ENCODE measurements at places on chromosomes 1 and 21.

DNA sequence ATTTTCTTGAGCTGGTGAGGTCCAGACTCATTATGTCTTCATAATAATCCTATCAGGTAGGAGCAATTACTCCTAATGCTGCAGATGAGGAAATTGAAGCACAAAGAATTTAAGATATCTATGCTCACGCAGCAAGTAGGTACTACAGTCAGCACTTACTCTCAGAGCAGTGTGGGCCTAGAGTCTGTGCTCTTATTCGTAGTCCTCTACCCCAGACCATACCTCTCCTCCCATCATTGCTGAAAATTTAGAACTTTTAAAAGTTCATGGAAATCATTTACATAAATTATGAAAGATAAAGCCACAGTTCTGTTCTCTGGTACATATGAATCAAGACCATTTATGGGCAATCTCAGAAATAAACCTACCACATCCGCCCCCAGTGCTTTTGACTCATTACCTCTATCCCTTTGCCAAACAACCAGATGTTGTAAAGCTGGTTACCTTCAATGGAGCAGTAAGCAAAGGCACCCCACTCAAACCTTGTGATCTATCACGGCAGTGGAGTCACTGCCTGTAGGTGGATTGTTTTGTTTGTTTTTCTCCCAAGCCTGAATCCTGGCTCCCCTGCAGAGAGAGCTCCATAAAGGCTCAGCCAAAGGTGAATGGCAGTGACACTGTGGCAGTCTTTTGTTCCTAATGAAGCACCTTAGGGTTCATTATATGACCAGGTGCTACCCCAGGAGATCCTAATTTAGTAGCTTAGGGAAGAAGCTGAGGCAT, 20.9 kb upstream of the MAN1A2 start:
- no peak for DNase-seq

GRCh38 chr1:62361431-62361830, 42.2 kb upstream of the KANK4 start:
- DNase-seq = no peak

- peak; percentile 1 for DNase-seq
Measured at GRCh38 chr1:230283678-230284077, 142.5 kb downstream of the PGBD5 start.

- DNase-seq = peak; percentile 60
Measured at GRCh38 chr1:156797212-156797871, 19.3 kb downstream of the SH2D2A start.

GRCh38 chr1:226135709-226136108, 50.8 kb downstream of the ACBD3 start:
- DNase-seq = no peak

GRCh38 chr21:42781971-42782722, 97.2 kb downstream of the WDR4 start:
- no peak for DNase-seq

- DNase-seq = no peak
Measured at GRCh38 chr1:20410503-20410902, 75.5 kb downstream of the CAMK2N1 start.

DNA sequence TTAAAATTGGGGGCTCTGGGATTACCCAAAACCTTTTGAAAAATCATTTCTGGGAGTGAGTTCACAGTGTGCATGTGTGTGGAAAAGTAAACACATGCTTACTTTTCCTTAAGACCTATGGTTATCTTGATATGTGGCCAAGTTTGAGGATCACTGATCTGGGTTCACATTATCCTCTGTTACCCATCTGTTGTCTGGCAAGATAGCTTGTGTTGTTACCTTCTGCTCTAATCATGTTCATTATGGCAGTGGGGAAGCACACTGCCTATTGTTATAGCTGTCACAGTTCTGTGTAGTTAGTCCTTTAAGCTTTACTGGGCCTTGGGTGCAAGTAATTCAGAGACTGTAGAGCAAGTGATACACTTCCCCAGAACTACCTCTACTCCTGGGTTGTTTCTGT, 5.0 kb downstream of the CTBS start:
- DNase-seq = no peak

GRCh38 chr1:88421997-88422396, 262.1 kb upstream of the PKN2 start:
- no peak for DNase-seq

DNA sequence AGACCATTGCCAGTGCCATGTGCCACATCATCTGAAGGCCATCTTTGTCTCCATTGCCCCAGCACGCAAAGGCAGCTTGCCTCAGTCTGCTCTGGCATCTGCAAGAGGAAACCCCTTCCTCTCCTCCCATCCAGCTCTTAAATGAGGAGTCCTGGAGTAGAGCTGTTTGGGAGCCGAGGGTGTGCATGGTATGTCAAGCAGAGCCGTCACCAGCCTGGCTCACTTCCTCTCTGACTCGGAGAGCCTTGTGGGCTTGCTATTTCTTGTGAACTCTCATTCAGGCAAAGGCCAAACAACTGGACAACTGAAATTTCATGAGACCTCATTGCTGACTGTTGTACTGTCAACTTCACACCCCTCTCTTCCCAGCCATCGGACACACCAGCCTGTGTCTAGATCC, 143.9 kb downstream of the SIPA1L2 start:
- no peak for DNase-seq

GRCh38 chr1:112636597-112637253, 17.1 kb downstream of the CAPZA1 start:
- DNase-seq = no peak

DNA sequence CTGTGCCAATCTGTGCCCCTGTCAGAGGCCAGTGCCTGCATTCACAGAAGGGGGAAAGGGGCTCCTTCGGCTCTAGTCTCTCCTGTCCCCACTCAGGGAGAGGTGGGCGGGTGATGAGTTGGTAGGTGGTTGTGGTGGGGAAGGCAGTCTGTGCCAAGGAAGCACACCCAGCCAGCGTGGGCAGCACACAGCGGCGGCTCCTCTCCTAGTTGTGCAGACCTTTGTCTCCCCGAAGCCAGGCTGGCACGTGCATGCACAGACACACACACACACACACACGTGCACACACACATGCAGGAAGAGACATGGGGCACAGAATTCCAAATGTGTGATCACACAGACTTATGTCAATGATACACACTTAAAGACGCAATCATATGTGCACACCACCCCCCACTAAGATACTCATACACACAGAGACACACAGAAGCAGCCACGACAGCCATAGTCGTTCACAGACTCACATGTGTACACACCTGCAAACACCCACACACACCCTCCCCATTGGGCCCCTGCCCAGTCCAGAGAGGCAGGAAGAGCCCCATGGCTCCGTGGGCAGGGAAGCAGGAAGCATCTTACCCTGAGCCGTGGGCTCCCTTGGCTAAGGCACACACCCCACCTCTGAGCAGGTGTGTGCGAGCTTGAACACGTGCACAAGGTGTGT, 16.4 kb downstream of the RIMS3 start:
- no peak for DNase-seq

- no peak for DNase-seq
Measured at GRCh38 chr1:54601730-54602129, 21.6 kb downstream of the FAM151A start.

DNA sequence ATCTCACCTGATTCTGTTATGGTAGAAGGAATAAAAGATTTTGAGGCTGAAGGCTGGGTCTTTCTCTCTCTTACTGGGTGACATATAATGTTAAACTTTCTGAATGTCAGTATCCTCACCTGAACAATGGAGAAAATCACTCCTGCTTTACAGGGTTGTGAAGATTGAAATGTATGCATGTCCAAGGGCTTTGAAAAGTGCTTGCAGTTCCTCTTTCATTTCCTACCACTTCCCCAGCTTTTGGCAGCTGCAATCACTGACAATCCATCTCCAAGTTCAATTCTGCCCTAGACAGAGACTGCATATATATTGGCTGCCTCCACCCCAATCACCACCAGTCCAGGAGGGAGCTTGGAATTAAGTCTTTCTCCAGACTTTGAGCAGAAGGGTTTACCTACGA, 39.8 kb downstream of the FAM78B start:
- no peak for DNase-seq

- DNase-seq = no peak
Measured at GRCh38 chr1:104780470-104781078, 1030.9 kb downstream of the AMY1C start.

- no peak for DNase-seq
Measured at GRCh38 chr1:53643041-53643880, 95.7 kb downstream of the GLIS1 start.

DNA sequence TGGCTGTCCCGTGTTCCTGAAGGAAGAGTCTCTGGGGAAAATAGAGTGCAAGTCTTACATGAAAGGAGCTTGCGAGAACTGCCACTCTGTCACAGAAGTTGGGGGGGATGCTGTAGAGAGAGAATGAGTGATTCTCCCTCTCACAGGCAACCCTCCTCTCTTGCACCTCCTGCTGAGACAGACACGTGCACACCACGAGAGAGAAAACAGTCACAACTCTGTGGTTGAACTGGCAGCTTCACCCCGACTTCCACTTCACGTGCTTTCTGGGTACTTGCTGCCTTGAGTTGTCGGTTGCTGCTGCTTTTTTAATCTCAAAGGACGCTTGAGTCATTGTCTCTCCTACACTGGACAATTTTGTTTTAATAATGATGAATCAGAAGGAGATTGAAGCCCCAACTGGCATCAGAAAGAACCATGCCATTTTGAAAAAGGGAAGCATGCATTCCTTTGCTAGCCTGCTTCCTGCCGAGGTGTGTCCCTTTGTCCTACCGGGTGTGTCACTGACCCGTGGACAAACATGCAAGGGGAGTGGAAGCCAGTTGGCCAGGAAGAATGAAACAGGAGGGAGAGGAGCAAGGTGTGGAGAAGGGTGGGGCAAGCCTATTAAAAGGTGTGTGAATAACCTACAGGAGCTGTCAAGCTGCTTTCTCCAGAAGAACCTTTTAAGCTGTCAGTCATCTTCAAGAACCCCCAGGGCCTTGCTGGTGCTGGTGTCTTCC, 164.2 kb downstream of the CACNA1E start:
- no peak for DNase-seq

DNA sequence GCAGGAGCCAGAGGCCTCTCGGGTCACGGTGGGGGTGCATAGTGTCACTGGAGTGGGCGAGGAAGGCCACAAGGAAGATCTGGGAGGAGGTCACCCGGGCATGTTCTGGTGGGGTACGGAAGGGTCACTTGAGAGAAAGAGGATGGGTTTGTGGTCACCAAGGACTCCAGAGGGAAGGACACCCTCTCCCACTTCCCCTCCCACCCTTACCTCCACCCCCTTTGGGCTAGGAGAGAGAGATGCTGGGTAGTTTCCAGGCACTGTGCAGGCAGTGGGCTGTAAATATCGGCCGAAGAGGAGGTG, 703 bp downstream of the AMIGO1 start:
- no peak for DNase-seq

GRCh38 chr1:17904290-17904689, 149.2 kb downstream of the ACTL8 start:
- DNase-seq = no peak

DNA sequence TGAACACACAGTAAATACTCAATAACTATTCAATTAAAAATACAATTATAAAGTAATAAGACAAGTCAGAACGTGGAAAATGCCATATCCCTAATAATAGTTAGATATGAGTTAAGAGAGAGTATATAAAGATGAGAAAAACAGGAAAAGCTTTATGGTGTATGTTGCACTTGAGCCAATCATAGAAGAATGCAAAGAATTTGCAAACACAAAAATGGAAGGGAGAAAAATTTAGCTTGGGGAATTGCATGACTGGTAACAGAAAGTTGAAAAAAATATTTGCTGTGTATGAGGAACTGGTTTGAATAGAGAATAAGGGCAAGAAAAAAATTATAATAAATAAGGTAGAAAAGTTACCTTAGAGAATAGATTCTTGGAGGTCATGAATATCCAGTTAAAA, 739.6 kb upstream of the CXADR start:
- no peak for DNase-seq

- no peak for DNase-seq
Measured at GRCh38 chr1:161121042-161121650, 3.2 kb downstream of the NIT1 start.

GRCh38 chr1:160400646-160401486, 502 bp downstream of the VANGL2 start:
- DNase-seq = no peak

DNA sequence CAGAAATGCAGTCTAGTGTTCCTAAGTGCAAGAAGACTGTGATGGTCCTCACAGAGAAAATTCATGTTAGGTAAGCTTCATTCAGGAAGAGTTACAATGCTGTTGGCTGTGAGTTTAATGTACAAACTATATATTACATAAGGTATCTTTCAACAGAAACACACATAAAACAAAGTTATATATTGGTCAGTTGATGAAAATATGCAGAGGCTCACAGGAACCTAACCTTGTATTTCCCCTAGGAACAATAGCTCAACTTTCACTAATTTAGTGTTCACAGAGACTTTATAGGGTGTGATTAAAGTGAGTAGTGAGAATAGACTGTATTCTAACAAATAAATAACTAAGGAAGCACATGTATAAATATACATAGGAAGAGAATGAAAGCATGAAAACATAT, 676.9 kb upstream of the ADGRL4 start:
- no peak for DNase-seq

- no peak for DNase-seq
Measured at GRCh38 chr1:27021354-27022031, 8.8 kb upstream of the TENT5B start.

- DNase-seq = no peak
Measured at GRCh38 chr1:172398970-172399755, 21.3 kb upstream of the C1orf105 start.

DNA sequence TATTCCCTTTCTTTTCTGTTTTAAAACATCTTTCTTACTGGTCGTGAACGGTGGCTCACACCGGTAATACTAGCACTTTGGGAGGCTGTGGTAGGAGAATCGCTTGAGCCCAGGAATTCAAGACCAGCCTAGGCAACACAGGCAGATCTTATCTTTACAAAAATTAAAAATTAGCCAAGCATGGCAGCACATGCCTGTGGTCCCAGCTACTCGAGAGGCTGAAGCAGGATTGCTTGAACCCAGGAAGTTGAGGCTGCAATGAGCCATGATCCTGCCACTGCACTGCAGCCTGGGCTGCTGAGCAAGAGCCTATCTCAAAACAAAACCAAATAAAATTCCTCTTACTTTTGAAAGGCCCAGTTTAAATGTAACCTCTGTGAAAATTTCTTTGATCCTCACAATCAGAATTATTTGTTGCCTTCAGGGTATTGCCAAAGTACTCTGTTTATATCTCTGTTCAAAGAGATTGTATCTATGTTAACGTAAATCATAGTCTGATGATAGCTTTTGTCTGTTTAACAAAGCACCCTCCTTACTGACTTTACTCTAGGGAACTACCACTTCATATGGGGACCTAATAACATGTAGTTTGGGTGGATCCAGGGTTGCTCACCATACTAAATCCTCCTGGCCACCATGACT, 71.6 kb downstream of the RERE start:
- DNase-seq = no peak

DNA sequence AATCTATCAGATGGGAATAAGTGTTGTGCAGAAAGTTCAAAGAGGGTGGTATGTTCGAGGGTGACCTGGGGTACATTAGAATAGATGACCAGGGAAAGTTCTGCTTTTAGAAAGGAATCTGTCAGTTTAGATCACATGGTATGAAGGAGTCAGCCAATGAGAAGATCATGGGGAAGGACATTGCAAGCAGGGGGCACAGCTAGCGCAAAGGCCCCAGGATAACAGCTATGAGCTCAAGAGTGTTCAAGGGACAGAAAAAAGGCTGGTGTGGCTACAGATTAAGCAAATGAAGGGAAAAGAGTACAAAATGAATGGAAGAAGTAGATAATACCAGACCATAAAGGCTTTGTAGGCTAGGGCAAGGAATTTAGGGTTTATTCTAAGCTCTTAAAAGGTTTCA, 8.6 kb downstream of the LEPR start:
- DNase-seq = no peak

- no peak for DNase-seq
Measured at GRCh38 chr1:8790987-8791386, 26.5 kb downstream of the RERE start.

GRCh38 chr1:78688697-78689096, 39.1 kb downstream of the IFI44 start:
- DNase-seq = no peak

GRCh38 chr1:79556189-79556588, 549.7 kb upstream of the ADGRL4 start:
- no peak for DNase-seq
